ENCODE measurements at places on chromosomes 16 and 17. TPM values are rescaled to one million over a fixed set of nuclear protein-coding genes. Genes with fewer than 3 reads are reported as not detected.

The HSD17B1 gene
- total RNA-seq: 0.56 TPM

The ZNF19 gene
- total RNA-seq: 2.9 TPM

The SMG1 gene
- total RNA-seq: 55.8 TPM

The CIBAR2 gene
- total RNA-seq: 0.18 TPM

The ELMO3 gene
- total RNA-seq: 0.28 TPM

DNA sequence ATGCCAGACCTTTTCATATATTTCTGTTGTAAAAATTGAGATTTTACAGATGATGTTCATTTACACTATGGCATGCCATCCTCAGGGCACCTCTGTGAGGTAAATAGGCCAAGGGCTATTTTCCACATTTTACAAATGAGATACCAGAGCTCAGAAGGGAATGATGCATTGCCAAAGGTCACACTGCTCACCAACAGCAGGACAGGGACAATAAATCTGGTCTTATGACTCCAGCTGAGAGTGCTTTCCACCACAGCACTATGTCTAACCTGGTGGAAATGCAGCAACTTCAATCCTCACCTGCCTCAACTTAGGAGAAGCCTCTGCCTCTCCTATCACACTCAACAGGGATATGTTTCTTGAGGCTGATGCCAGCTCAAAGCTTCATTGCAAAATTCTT is 40.6 kb downstream of the GRIN2A start:
- no peaks in the 10 kb centered on the region for H3K27me3 ChIP-seq
- no peak for DNase-seq
- no peaks in the 10 kb centered on the region for H3K4me1 ChIP-seq
- no peaks in the 10 kb centered on the region for H3K36me3 ChIP-seq
- H3K4me3 ChIP-seq: no peak overlapping the region

- H3K36me3 ChIP-seq: peaks cover 2% of the 10 kb centered on the region
- no peaks in the 10 kb centered on the region for H3K27me3 ChIP-seq
- H3K4me1 ChIP-seq: peaks cover 3% of the 10 kb centered on the region
- no peak overlapping the region for H3K27ac ChIP-seq
- no peak for DNase-seq
These were observed 64.7 kb upstream of the SLC12A3 start for GRCh38 chr16:56800355-56800754.

DNA sequence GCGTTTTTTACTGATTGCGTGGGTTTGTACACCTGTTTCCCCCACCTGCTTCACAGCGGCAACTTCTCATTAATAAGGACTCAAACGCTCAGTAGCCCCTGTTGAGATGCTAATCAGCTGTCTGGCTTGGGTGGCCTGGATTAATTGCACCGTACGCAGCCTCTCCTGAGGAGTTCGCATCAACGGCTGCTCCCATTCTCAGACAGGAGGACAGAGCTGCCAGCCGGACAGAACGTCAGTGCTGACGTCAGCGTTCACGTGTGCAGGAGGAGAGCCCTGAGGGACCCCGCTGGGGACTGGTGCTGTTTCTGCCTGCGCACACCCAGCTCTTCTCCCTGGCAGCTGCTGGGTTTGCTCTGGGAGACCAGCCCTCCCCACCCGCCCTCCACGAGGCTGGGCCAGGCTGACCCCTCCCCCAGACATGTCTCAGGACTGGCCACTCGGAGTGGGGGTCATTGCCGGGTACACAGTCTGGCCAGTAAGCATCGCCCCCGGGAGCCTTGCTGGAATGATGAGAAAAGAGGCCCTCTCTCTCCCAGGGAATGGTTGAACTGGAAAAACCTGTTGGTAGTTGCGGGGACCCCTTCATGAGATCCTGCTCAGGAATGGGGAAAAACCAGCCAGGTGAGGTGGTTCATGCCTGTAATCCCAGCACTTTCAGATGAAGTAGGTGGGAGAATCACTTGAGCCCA is 5.7 kb upstream of the BANP start:
- H3K36me3 ChIP-seq: no peaks in the 10 kb centered on the region
- no peak overlapping the region for H3K27ac ChIP-seq
- 0 out of 2 replicates have a peak, but pooled peaks cover 2% of the 10 kb centered on the region for H3K4me1 ChIP-seq
- H3K27me3 ChIP-seq: no peaks in the 10 kb centered on the region

GRCh38 chr17:33567223-33567622 is 274.1 kb upstream of the ASIC2 start:
- no peak overlapping the region for H3K27ac ChIP-seq
- no peaks in the 10 kb centered on the region for H3K4me1 ChIP-seq
- no peak overlapping the region for H3K4me3 ChIP-seq
- no peaks in the 10 kb centered on the region for H3K27me3 ChIP-seq
- no peak for DNase-seq
- H3K36me3 ChIP-seq: no peaks in the 10 kb centered on the region

- peaks cover 49% of the 10 kb centered on the region for H3K27me3 ChIP-seq
- DNase-seq: peak; percentile 73
- H3K4me3 ChIP-seq: no peak overlapping the region
- H3K36me3 ChIP-seq: no peaks in the 10 kb centered on the region
- peaks cover 3% of the 10 kb centered on the region for H3K4me1 ChIP-seq
These were observed 18.5 kb downstream of the ENPP7 start for GRCh38 chr17:79749156-79749815.

DNA sequence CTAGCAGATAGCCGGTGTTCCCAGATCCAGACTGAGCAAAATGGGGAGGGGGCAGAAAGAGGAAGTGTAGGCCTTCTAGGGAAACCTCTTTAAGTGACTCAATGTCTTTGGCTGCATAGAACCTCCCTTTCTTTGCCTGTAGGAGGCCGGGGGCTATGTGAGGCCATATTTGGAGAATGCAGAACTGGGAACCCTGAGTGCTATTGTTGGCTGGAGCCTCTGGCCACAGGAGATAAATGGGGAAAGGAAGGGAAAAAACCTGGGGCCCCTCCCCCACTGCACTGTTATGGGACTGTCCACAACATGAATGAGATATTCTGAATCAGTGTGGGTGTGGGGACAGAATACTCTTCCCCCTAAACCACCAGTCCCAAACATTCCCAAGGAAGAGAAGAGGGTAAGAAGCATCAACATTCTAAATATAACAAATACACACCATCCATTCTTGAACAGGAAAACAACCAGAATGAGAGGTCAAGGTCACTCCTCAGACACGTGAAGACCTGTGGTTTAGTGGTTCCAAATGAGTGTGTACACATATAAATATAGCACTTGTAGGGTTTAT is 2.4 kb downstream of the VPS25 start:
- no peaks in the 10 kb centered on the region for H3K27me3 ChIP-seq
- peaks cover 27% of the 10 kb centered on the region for H3K36me3 ChIP-seq
- peak; percentile 66 for DNase-seq
- no peak overlapping the region for H3K27ac ChIP-seq

GRCh38 chr17:29777663-29778062 is 152.4 kb downstream of the SSH2 start:
- no peaks in the 10 kb centered on the region for H3K27me3 ChIP-seq
- H3K4me3 ChIP-seq: no peak overlapping the region
- DNase-seq: no peak
- no peak overlapping the region for H3K27ac ChIP-seq

DNA sequence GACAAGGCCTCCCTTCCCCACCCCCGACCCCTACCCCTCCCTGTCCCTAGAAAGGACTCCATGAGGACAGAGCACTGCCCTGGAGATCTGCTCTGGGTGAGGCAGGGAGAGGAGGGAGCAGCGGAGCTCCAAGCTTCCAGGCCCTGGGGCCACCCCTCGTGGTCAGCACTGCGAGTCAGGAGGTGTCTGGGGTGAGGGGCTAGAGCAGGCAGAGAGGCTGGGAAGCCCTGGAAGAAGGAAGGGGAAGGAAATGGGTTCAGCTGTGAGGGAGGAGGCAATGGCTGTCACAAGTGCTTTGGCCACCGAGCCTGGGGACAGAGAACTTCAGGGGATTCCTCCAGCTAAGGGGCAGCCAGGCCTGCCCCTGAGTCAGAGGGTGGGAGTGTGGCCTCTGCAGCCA is 28.2 kb upstream of the DNAI2 start:
- no peak for DNase-seq
- no peaks in the 10 kb centered on the region for H3K4me1 ChIP-seq
- H3K36me3 ChIP-seq: no peaks in the 10 kb centered on the region

- no peak overlapping the region for H3K4me3 ChIP-seq
- H3K4me1 ChIP-seq: peaks cover 13% of the 10 kb centered on the region
- H3K27ac ChIP-seq: no peak overlapping the region
These were observed 89.0 kb upstream of the LHX1 start for GRCh38 chr17:36848008-36848902.

DNA sequence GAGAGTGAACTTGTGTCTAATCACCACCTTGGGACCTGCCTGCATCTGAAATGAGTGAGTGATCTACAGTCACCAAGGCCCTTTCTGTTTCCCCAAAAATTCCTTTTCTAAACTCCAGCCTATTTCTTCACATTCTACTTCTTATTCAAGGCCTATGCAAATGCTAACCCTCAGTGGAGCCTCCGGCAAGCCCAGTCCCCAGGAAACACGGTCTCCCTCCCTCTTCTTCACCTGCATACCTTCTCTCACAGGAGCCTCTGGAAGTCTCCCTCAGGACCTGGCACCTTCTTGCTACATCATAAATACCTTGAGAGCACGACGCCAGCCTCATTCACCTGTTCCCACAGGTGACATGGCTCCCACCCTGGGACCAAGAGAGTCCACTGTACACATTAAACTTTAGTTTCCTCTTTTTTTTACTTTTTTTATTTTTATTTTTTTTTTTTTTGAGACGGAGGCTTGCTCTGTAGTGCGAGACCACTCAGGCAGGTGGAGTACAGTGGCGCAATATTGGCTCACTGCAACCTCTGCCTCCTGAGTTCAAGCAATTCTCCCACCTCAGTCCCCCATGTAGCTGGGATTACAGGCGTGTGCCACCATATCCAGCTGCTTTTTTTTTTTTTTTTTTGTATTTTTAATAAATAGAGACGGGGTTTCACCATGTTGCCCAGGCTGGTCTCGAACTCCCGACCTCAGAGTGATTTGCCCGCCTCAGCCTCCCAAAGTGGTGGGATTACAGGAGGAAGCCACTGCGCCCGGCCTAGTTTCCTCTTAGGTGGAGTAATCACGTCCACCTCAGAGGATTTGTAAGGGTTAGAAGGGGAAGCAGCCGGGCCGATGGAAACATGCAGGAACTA is 97.3 kb downstream of the ANKRD11 start:
- no peak overlapping the region for H3K27ac ChIP-seq
- no peaks in the 10 kb centered on the region for H3K27me3 ChIP-seq
- peaks cover 1% of the 10 kb centered on the region for H3K36me3 ChIP-seq
- peaks cover 17% of the 10 kb centered on the region for H3K4me1 ChIP-seq

DNA sequence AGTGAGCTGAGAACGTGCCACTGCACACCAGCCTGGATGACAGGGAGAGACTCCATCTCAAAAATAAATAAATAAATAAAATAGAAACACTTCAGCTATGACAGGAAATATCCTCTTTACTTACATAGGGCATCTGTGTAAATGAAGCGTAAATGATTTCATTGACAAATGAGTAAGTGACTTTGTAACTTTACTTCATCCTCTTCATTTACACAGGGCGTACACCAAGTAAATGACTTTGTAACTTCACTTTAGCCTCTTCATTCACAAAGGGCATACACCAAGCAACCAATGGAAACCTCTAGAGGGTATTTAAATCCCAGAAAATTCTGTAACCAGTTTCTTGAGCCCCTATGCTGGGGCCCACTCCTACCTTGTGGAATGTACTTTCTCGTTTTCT is 16.2 kb upstream of the KLHDC4 start:
- no peaks in the 10 kb centered on the region for H3K36me3 ChIP-seq
- no peak for DNase-seq

- no peaks in the 10 kb centered on the region for H3K4me1 ChIP-seq
- H3K27ac ChIP-seq: no peak overlapping the region
- H3K36me3 ChIP-seq: no peaks in the 10 kb centered on the region
- H3K4me3 ChIP-seq: no peak overlapping the region
- no peak for DNase-seq
These were observed 12.3 kb upstream of the MEIOB start for GRCh38 chr16:1884155-1884760.

DNA sequence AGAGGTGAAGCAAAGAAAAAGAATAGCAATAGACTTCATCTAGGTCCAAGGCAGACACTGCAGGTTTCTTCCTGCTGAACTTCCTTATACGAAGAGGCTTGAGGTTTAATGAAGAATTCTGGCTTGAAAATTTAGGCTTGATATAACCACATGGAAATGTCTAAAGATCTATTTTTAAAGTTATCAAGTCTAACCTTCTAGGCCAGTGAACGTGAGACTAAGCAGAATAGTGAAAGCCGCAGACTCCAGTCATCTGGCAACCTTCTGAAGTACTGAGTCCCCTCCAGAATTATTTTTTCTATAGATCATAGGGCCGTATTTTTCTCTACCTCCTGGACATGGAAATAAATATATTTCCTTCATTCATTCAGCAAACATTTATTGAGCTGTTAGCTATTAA is 333.6 kb downstream of the BCAS3 start:
- DNase-seq: no peak
- H3K4me3 ChIP-seq: no peak overlapping the region
- H3K27me3 ChIP-seq: no peaks in the 10 kb centered on the region

DNA sequence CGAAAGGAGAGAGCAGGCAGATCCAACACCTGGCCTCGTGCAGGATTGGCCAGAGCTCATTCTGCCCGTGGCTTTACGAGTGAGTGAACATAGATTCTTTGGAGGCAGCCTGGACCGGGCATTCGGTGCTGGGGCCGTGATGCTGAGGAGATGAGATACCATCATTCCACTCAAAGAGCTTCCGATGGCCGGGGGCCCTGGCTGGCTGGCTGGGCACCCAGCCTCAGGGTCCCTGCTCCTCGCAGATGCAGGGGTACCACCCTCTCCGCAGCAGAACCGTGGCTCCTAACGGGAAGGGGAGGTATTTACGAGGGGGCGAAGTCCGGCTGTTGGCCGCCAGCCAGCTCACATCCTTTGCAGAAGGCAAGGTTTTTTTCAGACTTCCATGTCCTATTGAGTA is 66.1 kb upstream of the FOXF1 start:
- no peaks in the 10 kb centered on the region for H3K27me3 ChIP-seq
- H3K4me1 ChIP-seq: peaks cover 9% of the 10 kb centered on the region
- no peak overlapping the region for H3K4me3 ChIP-seq
- no peak overlapping the region for H3K27ac ChIP-seq

DNA sequence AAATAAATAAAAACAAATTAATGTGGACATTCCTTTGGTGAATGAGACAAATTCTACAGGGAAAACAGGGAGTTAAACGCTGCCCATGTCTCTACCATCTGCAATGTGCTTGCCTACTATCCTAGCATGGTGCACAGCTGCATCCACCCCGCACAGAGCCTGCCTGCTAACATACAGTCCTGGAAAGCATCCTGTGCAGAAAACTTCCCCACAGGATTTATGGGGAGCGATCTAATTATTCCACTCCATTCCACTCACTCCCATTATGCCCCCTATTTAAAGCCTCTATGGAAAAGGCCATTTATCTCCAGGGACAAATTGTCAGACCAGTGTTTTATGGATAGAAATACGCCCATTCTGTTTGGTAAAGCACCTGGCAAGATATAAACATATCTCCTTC is 144.5 kb downstream of the MAF start:
- no peak overlapping the region for H3K27ac ChIP-seq
- no peaks in the 10 kb centered on the region for H3K27me3 ChIP-seq
- no peak overlapping the region for H3K4me3 ChIP-seq
- H3K36me3 ChIP-seq: no peaks in the 10 kb centered on the region
- no peak for DNase-seq

GRCh38 chr16:57926041-57926440 is 44.9 kb downstream of the CNGB1 start:
- no peak for DNase-seq
- H3K27me3 ChIP-seq: peaks cover 32% of the 10 kb centered on the region
- H3K27ac ChIP-seq: no peak overlapping the region
- no peaks in the 10 kb centered on the region for H3K4me1 ChIP-seq
- H3K36me3 ChIP-seq: no peaks in the 10 kb centered on the region

GRCh38 chr17:1058423-1059130 is 61.6 kb downstream of the TIMM22 start:
- H3K4me3 ChIP-seq: no peak overlapping the region
- H3K4me1 ChIP-seq: peaks cover 4% of the 10 kb centered on the region

- H3K27me3 ChIP-seq: no peaks in the 10 kb centered on the region
- no peaks in the 10 kb centered on the region for H3K36me3 ChIP-seq
- H3K4me1 ChIP-seq: no peaks in the 10 kb centered on the region
- no peak overlapping the region for H3K4me3 ChIP-seq
These were observed 357.6 kb downstream of the UTP18 start for GRCh38 chr17:51617986-51618385.

Measured in IMR-90 (cell line).